ENCODE measurements at places on chromosomes 11 and 22. TPM values are rescaled to one million over a fixed set of nuclear protein-coding genes. Genes with fewer than 3 reads are reported as not detected.

The CCDC81 gene
- 36.5 TPM for total RNA-seq

The CDC42EP2 gene
- 20.6 TPM for total RNA-seq

The PRR33 gene
- total RNA-seq: not detected

DNA sequence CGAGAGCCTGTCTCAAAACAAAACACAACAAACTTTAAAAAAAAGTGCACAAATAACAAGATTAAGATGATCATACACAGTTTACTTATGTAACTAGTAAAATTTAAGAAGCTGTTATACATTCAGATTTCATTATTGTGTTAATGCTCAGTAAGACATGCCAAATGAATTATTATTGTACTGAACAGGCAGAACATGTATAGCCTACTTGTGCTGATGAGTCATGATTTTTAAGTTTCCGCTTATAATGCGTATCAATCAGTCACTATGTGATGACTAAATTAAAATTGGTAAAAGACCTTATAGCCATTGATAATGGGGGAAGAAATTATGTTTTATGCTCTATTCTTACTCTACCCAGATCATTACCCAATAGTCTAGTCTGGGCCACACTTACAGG is 20.5 kb upstream of the EXPH5 start:
- DNase-seq: no peak

DNA sequence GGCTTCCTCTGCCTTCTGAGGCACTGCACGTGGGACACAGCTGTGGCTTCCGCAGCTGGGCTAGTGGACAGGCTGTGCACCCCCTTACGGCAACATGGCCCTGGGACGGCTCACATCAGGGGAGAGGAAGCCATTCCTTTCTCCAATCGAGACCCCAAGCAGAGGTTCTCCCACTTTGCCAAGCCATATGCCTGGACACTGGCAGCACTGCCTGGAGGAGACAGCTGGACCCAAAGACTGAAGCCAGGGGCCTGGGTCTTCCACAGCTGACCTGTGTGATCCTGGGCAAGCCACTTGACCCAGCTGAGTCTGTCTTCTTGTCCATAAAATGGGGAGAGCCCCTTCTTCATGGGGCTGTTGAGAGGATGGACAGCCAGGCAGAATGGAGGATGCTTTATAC is 65.4 kb downstream of the SHISAL1 start:
- DNase-seq: peak; percentile 50

DNA sequence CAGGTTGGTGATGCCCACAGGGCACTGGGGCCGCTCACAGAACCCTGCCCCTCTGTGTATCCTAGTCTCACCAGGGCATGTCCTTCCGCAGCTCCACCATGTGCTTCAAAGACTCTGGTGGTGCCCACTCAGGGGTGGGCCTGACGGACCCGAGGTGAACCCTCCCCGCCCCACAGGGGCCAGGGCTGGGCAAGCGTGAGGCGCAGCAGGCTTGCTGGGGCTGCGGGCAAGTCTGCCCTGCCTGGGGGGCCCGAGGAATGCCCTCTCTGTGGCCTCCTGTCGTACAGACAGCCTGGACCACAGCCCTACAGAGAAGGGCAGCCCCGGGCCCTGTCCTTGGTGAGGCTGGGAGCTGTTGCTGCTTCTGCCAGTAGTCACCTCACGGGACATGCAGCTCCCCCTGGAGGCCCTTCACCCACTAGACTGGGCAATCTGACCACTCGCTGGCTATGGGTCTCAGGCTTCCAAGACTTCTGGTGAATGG is 40.2 kb downstream of the TBX1 start:
- no peak for DNase-seq
